ENCODE measurements at places on chromosomes 6 and 20.

DNA sequence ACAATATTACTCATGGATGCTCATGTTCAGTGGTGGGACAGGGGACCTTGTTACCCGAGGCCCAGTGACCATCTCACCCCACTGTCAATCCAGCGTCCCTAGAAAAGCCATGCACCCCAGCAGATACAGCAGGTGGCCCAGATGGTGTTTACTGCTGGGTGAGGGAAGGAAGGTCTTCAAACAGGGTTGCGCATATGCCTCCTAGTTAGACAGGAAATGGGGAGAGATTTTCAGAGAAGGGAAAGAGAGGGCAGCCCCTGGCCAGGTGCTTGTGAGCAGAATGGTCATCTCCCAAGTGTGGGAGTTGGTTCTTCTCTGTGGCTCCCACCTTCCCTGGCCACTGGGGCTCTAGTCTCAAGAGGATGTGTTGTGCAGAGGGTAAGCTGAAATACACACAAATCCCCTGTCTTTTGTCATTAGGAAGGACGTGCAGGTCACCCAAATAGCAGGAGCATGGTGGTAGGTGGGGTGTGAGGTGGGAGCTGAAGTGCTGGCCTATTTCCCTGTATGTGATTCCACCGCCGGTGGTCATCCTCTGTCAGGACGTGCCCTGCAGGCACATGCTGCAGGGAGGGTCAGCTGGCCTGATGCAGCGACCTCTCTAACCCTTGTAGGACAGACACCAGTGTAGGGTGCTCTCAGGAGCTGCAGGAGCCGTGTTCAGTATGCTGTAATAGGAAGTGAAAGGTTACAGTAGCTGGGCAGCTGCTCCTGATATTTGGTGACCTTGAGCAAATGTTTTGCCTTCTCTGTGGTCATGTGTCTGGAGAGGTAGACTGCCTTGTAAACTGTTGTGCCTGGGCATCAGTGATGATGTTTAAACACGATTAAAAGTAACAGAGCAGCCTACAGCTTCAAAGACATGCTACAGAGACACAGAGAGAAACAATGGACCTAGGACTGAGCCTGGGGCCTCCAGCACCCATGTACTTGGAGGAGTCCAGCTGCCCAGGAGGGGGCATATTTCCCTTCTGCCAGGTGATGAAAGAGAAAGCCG is 3.2 kb upstream of the CST3 start:
- DNase-seq = no peak

DNA sequence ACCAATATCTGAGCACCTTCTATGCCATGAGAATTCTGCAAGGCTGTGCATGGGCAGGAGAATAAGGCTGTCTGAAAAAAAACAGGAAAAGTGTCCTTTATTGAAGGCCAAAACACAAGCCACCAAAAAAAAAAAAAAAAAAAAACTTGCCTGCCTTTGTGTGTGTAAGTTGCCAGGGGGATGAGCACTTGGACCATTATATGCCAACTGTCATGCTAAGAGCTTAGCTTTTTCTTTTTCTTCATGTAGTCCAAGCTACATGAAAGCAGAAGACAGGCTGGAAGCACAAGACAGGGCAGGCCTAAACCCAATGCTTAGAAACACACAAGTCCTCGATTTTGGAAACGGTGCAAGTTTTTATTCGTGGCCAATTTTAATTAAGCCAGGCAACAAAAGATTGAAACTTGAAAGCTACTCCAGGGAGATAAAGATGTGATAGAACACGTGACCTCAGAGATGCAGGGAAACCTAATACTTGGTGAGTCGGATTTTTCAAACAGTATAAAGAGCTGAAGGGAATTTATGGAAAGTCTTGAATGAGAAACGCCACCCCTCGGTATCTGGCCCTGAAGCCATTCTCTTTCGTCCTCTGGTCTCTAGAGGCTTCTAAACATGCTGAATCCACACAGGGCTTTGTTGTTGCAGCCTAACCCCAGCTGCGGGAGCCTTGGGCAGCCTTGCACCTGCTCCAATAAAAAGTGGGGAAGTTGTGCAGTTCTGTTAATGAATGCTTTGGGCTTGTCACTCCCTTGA is 8.6 kb downstream of the BMP7 start:
- peak; percentile 48 for DNase-seq

- peak; percentile 34 for DNase-seq
Measured at GRCh38 chr6:7505189-7505699, 36.2 kb upstream of the DSP start.

- no peak for DNase-seq
Measured at GRCh38 chr6:43488667-43489276, 11.4 kb downstream of the TJAP1 start.

- DNase-seq = no peak
Measured at GRCh38 chr6:144879436-144879835, 594.3 kb downstream of the UTRN start.

GRCh38 chr6:30834646-30835045 is 49.7 kb upstream of the DDR1 start:
- no peak for DNase-seq

DNA sequence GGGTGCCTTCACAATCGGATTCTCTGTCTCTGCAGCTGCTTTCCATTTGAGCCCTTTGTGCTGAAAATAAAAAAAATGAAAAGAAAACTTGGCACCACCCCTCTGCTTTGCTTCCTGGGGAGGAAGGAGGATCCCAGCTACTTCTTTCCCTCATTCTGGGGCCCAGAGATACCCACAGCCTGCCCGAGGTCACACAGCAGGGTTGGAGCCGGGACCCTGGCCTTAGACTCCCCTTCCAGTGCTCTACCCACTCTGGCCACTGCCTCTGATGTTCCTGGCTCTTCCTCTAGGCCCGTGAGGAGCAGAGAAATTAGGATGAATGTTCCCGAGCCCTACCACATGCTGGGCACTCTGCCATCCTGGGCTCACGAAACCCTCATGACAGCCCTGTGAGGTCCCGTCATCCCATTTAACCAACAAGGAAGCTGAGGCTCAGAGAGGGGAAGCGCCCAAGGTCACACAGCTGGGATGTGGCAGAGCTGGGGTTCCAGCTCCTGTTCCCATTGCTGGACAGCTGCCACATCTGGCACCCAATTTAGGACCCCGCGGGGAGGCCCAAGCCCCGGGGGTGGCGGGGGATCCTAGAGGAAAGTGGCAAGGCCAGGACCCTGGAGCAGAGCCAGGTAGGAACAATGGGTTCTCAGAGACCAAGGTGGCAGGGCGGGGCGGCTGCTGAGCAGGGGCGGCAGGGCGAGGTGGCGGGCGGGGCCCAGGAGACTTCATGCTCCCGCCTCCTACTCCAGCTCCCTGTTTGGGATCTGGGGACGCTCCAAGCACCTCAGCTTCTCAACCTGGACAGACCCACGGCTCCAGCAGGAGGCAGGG is 76.6 kb downstream of the CEBPB start:
- DNase-seq = no peak

- peak; percentile 67 for DNase-seq
Measured at GRCh38 chr20:57390604-57391438, at the start of gene RBM38. Gene RBM38, plus strand, starts transcription at chr20:57391396. Its CDS starts 186 bp downstream, at chr20:57391582.

DNA sequence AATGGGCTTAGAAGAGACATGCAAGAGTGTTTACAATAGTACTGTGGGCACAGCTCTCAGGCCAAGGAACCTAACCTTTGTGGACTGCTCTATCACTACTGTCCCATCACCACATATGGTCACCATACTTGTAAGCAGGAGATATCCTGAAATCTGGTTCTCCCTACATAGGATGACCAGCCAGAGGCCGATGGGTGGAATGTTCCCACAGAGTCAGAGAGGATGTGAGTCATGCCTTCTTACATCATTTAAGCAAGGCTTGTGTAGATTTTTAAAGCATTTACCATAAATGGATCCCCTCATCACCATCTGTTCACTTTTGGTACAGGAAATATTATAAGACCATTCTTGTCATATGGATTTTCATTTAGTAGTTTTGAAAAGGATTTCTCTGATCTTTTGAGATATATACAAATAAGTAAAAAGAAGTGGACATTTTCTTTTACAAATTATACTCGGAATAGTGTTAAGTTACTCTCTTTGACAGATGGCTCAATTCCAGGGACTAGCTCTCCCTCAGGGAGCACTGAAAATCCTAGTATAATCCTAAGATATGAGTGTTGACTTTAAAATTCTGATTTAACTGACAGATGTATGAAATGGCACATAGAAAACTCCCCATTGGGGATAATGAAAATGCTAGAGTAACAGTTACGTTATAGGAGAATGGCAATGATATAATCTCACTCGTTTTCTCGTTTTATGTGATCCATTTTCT is 6.6 kb downstream of the HTR1B start:
- no peak for DNase-seq

- no peak for DNase-seq
Measured at GRCh38 chr6:168165373-168165772, 86.4 kb upstream of the FRMD1 start.

- peak; percentile 95 for DNase-seq
Measured at GRCh38 chr6:44312901-44313788, at the start of gene AARS2. Gene AARS2, minus strand, starts transcription at chr6:44313347. Its CDS starts 24 bp downstream, at chr6:44313323.

DNA sequence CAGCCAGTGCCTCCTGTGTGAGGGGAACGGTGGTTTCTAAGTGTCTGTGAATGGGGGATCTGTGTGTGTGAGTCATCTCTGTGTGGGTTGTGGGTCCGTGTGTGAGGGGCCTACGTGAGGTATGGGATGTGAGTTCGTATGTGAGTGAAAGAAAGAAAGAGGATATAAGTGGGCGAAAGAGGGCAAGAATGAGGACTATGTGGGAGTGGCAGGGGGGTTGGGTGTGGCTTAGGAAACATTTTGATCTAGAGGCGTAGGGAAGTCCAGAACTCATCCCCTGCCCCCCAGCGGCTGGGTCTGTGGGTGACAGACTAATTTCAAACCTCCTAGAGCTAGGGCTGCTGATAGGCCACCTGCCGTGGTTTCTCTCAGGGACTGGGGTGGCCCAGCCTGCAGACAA is 35.5 kb downstream of the DHX35 start:
- no peak for DNase-seq

- no peak for DNase-seq
Measured at GRCh38 chr20:46111028-46111835, 6.9 kb upstream of the CD40 start.

- no peak for DNase-seq
Measured at GRCh38 chr6:100023798-100024197, 29.8 kb upstream of the MCHR2 start.

DNA sequence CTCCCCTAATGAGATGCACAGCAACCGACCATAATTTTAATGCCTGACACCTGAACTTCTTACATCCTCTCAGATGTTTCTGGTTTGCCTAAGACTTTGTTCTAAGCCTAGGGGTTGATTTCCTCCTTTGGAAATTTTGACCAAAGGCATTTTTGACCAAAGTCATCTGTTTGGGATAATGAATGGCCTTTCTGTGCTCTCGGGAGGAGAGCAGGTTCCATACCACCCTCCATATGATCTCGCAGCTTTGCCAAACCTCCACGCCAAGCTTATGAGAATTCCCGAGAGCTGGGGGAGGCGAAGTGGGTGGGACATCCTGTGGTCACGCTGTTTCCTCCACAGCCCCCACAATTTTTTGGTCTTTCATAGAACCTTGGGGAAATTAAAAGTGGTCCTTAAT is 91.7 kb downstream of the SCML4 start:
- no peak for DNase-seq

DNA sequence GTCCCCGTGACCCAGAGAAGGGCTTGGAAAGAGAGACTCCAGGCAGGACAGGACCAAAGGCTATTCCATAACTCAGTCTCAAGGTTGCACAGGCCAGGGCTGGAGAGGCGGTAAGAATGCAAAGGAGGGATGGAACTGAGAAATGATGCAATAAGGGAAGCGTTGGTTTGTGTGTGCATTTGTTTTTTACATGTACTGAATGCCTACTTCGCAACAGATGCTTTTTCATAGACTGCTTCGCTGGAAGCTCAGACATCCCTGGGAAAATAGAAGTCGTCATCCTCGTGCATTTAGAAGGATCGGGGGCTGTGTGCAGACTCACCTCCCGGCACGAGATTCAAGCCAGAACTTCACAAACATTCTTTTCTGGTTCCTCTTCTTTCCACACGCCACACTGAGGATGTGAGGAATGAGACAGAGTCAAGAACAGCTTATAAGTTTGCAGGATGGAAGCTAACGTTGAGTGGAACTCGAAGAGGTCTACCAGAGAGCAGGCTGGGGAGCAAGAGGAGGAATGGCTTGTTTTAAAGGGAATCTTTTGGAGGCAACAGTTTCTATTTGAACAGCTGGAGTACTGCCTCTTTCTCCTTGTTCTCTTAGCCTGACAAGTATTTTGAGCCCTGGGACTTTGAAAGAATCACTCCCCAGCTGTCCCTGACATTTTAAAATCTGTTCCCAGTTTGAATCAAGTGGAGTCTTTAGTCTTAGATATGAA is 19.3 kb upstream of the LY86 start:
- DNase-seq = no peak

GRCh38 chr6:159163901-159164370 is 5.3 kb upstream of the FNDC1 start:
- DNase-seq = no peak

DNA sequence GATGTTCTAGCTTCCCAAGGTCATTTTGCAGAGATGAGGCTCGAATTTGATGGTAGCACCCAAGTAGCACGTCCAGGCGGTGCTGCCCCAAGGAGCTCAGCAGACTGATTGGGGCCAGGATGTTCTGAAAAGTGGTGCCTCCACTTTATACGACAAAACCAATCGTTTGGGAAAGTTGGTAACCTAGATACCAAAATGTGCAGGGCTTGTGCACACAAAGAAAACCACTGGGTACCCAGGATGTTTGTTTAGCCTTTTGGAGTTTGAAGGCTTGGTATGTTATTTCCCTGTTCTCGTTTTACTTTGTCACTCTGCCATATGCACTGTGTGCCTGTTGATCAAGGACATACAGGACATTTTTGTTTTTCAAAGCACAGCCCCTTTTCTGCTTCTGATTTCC is 40.7 kb upstream of the PBOV1 start:
- no peak for DNase-seq

GRCh38 chr6:37566111-37566949 is 66.6 kb upstream of the CCDC167 start:
- DNase-seq = peak; percentile 93

GRCh38 chr20:47281376-47281775 is 75.1 kb downstream of the ZMYND8 start:
- no peak for DNase-seq

GRCh38 chr6:142735204-142735603 is 209.8 kb downstream of the HIVEP2 start:
- no peak for DNase-seq

DNA sequence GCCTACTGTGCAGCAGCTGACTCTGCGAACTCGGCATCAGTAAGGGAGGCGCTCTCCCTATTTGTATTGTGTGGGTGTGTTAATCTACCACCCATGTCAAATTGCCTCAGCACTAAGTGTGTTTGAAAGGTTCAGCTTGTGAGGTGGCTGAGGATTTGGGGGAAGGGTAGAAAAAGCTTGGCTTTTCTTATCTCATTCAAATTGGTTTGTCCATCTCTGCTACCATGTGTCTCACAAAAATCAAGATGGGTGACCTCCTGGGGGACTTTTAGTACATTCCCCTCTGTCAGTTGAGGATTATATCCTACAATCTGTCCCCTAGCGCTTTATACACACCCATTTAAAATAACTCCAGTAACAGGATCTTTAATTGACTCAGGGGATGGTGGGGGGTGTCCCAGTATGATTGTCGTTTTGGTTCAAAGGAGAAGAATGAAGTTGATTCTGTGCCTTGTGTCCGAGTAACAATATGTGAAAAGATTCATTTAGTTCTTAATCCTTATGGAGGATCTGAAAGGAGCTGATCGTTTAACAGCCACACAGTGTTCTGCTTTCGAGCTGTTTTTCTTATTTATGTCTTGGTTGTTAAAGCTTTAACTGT is 609.6 kb downstream of the PKHD1 start:
- peak; percentile 16 for DNase-seq

GRCh38 chr6:4776493-4777393 is 539 bp downstream of the CDYL start:
- peak; percentile 36 for DNase-seq

- DNase-seq = peak; percentile 85
Measured at GRCh38 chr6:35141007-35141655, at the start of gene TCP11. Gene TCP11, minus strand, starts transcription at chr6:35141339. Its CDS starts 469 bp downstream, at chr6:35140870.

All from retina (tissue), 1 donor.